ENCODE measurements at places on chromosomes 12 and 14.
A peak's percentile ranks its signal among the peaks of the same experiment; 100 is the strongest.

DNA sequence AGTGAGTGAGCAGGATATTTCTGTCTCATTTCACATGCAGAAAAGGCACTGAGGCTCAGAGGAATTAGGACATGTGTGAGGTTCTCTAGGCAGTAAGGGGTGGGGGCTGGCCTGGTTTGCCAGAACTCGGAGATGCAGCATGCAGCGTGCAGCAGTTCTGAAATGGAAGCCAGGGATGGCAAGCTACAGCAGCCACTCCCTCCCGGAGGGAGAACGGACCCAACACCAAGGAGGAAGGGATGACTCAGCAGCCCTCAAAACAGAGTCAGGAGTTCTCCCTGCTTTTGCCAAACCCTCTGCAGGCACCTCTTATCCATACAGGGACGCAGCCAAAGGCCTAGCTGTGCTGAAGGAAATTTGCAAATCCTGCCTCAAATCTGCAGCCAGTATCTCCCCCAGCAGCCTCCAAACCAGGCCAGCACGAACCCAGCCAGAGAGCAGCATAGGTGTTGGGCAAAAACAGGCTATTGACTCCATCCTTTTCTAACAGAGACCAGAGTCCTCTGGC, 10.3 kb upstream of the SERPINA3 start:
- DNase-seq = no peak

GRCh38 chr14:104011824-104012517, 69.6 kb upstream of the RD3L start:
- no peak for DNase-seq

GRCh38 chr12:93676408-93677194, 574 bp upstream of the CRADD start:
- DNase-seq = no peak

- DNase-seq = no peak
Measured at GRCh38 chr14:75083271-75083670, 13.8 kb downstream of the ZC2HC1C start.

DNA sequence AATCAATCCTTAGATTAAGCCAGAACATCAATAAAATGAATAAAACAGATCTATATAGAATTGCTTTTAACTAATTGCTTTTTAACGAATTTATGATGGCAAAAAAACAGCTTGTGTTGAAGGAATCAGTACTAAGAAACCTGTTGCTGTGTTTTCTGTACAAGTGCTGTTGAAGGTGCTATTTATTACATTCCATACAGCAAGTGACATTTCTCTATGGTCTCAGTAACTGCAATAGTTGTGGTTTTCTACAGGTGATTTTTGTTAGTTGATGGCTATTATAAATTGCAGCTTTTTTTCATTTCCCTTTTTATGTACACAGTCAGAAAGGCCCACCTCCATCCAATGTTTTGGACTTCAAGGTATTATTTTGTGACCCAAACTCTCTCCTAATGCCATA, 56.6 kb downstream of the SLC2A13 start:
- DNase-seq = no peak

GRCh38 chr14:60642270-60643140, 6.8 kb downstream of the SIX1 start:
- DNase-seq = no peak

DNA sequence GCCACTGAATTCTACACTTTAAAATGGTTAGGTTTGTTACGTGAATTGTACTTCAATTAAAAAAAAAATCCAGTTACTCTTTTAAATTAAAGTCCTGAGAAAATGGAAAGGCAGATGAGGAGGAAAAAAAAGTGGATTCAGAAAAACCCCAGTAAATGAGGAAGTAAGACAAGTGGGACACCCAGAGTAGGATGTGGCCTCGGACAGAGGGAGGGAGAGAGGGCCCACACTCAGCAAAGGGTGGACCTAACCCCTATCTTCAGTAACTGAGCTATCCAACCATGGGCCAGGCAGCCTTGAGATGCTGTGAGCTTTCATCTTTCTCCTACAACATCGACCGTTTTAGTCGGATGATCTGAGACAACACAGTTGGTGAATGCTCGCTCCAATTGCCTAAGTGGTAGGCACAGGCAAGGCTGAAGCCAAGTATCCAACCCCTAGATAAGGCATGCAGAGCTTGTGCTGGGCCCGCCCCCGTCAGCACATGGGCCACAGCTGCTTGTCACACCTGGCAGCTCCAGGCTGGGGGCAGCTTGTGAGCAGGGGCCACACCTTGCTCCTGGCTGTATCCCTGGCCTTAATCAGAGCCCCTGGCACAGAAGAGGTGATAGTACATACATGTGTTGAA, 142.1 kb downstream of the TTC7B start:
- DNase-seq = peak; percentile 74

GRCh38 chr14:20415782-20416206, 2.5 kb upstream of the TEP1 start:
- DNase-seq = peak; percentile 71

Measured in NCI-H1694 (cell line).